RPMI7951 (cell line): ENCODE measurements at places on chromosomes 3 and 15.

- DNase-seq, result no peak
Measured at GRCh38 chr3:140748903-140749302, 71.0 kb downstream of the TRIM42 start.

GRCh38 chr3:8204853-8205650, 296.6 kb upstream of the LMCD1 start:
- no peak for DNase-seq

DNA sequence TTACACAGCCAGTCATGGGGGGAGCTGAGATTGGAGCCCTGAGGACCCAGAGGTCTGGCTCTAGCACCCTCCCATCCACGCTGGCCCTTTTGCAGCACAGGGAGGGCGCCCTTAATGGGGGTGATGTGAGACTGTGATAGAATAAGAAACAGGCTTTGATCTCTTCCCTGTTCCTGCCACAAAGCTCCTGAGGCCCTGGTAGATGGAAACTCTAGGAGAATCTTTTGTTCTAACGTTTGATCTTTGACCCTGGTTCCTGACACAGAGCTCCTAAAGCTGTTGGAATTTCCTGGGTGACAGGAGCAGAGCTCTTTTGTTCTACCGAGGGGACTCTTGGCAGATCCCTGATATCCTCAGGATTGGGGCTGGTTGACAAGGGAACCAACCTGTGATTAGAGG, 1.2 kb upstream of the UROC1 start:
- no peak for DNase-seq

DNA sequence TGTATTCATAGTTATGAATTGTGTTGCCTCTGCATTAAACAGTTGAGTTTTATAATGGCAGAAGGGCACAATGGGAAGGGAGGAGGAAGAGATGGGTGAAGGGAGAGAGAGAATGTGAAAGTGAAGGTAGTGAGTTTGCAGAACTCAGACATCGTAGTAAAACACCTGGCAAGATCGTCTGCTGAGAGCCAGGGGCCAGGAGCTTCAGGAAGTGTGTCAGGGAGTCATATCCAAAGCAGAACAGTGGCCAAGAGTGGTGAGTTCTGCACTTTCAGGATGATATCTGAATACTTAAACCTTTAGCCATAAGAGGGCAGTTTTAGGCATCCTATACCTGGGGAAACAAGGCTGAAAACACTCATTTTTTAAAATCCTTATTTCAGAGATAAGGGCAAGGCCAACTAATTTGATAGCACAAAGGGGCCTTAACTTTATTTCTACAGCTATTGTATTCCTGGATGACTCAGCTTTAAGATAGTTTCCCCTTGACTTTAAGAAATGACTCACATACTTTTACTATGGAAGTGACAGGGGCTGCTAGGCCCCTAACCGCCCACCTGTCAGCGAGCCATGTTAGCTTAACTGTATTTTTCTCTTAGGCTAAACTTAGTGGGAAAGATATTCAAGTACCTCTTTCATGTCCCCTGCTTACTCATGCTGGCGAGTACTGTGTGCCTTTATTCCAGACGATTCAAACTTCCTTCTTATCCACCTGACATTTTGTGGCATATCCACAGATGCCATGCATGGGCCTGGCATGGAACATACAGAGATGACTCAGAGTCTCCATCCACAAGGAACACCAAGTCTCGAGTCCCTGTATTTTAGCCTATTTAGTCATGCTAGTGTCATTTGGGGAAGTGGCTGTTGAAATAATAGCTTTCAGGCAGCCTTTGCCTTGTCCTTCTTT, 53.9 kb downstream of the RLBP1 start:
- DNase-seq, result peak; percentile 96

DNA sequence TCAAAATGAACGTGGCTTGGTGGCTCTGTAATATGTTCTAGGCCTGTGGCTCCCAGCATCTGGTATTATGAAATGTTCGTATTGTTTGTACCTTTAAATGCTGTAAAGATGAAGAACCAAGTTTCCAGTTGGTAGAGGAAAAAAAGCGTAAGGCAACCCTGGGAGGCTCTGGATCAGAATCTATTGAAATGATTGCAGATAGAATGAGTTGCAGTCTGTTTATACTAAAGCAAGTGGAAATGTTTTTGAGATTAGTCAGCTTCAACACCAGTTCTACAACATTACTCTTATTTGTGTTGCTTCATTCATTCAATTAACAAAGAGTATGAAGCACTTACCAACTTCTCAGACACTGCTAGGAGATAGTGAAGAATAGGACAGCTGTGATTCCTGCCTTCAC, 5.3 kb downstream of the ARL6IP5 start:
- peak; percentile 63 for DNase-seq

DNA sequence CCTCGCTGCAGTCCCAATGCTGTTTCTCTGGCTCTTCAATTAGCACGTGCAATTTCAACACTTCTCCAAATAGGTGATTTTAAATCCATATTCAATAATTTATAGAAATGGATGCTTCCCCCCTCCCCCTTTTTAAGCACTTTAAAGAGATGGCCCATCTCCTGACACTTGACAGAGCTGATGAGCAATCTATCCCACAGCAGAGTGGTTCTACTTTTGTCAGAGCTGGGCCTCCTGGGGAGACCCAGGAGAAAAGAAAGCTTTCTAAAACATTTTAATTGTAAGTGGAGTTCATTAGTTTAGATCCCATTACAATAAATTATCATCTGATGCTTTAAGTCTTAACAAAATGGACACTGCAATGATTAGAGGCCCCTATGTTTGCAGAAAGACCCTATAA, 127.7 kb downstream of the SHQ1 start:
- no peak for DNase-seq

- no peak for DNase-seq
Measured at GRCh38 chr3:116863270-116863770, 153.7 kb downstream of the TUSC7 start.

- peak; percentile 77 for DNase-seq
Measured at GRCh38 chr15:88982304-88982945, 69.2 kb upstream of the MFGE8 start.

- no peak for DNase-seq
Measured at GRCh38 chr3:153702106-153702505, 419.1 kb upstream of the ARHGEF26 start.

DNA sequence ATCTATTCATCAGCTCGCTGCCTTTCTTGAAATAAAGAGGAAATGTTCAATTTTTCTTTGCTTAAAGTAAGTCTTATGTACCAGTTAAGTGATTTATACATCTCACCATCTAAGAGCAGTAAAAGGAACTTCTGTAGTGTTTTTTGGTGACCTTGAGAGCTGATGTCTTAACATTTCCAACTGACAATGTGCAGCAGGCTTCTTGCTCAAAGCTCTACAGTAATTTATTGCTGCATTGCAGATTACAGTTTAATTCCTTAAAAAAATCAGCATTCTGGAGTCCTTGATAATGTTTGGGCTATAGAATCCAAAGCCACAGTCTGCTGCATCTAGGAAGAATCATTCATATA, 61.6 kb downstream of the DIPK2A start:
- no peak for DNase-seq

DNA sequence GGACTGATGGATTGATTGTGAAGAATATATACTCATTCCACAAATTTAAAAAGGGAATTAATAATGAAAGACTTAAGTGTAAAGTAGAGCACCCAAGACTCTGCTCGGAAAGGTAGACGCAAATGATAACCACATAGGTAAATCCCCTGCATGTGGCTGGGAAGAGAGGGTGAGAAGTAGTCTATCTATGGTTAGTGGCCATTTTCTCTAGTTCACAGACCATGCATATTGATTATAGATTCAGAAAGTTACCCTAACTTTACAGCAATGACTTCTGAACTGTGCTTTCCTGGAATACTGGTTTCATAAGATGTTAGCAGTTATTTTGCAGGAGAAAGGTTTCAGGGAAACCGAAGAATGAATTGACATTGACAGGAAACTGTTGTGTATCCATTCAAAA, 51.7 kb downstream of the CASR start:
- no peak for DNase-seq

- DNase-seq, result no peak
Measured at GRCh38 chr15:66047321-66048024, 178.2 kb downstream of the RAB11A start.

DNA sequence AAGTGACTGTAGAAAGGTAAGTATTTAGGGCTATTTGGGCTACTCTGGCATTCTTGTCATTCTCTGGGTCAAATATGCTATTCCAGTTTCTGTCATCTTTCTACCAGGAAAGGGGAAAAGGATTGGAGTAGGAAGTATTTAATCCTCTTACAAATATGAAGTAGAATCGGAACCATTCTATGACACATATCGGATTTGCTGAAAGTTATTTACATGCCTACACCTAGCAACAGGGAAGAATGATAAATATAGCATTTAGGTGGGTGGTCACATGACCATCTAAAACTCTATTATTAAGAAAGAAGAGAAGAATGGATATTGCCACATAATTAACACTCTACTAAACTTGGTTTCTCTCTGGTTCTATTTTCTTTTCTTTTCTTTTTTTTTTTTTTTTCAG, 1353.1 kb downstream of the ZPLD1 start:
- DNase-seq, result no peak

GRCh38 chr15:76996076-76996525, 1.2 kb downstream of the PSTPIP1 start:
- DNase-seq, result no peak

- no peak for DNase-seq
Measured at GRCh38 chr3:105139881-105140560, 226.7 kb upstream of the ALCAM start.

DNA sequence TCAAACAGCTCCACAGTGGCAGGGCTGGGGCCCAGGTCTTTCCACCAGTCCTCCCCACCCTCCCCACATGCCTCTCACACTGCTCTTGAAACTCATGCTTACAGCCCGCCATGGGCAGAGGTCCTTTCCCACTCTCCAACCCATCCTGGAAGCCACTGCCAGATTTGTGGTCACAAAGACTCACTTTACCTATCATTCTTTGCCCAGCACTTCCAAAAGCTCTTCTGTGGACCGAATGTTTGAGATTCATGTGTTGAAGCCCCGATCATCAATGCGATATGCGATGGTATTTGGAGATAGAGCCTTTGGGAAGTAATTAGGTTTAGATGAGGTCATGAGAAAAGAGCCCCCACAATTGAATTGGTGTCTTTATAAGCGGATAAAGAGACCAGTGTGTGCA, 247.8 kb downstream of the VPS13C start:
- no peak for DNase-seq

DNA sequence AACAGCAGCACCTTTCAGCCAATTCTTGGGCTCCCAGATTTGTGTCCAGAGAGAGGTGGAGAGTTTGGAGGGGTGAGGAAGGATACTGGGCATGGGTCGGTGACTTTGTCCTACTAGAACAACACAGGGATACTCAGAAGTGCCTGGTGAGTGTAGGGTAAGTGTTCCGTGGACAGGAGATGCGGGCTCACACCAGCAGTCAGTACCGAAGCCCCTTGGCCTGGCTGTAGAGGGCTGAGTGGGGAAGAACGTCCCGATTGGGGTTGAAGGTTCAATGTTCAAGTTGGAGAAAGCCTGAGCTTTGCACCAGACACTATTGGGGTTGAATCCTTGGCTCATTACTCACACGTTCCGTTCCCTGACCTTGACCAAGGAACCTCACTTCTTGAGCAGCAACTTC, 40.8 kb upstream of the SLC6A11 start:
- no peak for DNase-seq

GRCh38 chr15:92048739-92049138, 195.2 kb downstream of the SLCO3A1 start:
- no peak for DNase-seq

GRCh38 chr15:81625896-81626295, 251.9 kb upstream of the TMC3 start:
- DNase-seq, result no peak

- peak; percentile 25 for DNase-seq
Measured at GRCh38 chr3:47404955-47405790, 24.4 kb downstream of the PTPN23 start.

DNA sequence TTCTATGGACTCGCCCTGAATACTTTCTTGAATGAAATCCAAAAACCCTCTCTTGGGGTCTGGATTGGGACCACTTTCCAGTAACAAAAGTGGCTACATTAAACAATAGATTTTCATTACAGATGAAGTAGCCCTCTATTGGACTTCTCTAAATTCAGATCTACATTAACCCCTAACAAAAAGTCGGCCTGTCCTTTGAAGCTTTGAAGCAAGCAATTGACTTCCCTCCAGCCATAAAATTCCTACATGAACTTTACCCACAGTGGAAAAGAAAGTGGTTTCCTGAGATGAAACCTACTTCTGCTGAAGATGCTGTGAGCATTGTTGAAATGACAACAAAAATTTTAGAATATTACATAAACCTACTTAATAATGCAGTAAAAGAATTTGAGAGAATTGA, 967.1 kb upstream of the ROBO1 start:
- DNase-seq, result no peak

GRCh38 chr15:67903708-67904107, 63.9 kb upstream of the RNU6-1 start:
- no peak for DNase-seq
